ENCODE measurements at places on chromosomes 7 and 10.

DNA sequence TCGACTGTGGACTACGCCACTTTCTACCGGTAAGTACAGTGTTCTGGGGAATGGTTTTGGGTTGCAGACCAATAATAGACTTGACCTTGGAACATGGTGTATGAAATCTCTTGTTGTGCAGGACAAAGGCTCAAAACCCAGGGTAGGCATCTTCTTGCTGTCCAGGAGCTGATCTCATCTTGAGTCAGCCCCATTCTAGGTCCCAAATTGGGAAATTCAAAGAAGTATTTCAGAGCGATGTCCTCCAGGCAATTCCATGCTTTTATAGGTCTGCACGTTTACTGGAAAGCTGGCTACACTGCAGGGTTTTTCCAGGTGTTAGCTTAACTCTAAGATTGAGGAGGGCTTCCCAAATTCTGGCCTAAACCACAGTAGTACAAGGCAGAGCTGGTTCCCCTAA lies 180.7 kb downstream of the BMPER start:
- DNase-seq = no peak

GRCh38 chr10:63409465-63410027 lies 56.2 kb downstream of the JMJD1C start:
- DNase-seq = no peak

- no peak for DNase-seq
Observed at GRCh38 chr10:11407939-11408338, 203.5 kb downstream of the USP6NL start.

DNA sequence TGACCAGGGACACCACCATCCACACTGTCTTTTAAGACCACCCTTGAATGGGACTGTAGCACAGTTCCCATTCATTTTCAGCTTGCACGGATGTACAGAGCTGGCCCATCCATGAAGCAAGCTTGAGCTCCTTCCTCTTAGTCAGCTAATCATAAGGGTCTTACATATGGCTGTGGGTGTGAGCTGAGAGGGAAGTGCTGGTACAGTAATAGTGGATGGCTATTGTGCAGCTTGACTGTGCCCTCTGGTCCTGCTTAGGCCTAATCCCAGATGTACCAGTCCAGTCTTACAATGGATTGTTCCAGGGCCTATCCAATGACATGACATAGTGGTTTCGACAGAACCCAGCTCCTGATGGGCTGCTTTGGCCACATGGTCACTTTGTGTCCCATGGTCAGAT lies 96.9 kb upstream of the ZNF438 start:
- DNase-seq = no peak

DNA sequence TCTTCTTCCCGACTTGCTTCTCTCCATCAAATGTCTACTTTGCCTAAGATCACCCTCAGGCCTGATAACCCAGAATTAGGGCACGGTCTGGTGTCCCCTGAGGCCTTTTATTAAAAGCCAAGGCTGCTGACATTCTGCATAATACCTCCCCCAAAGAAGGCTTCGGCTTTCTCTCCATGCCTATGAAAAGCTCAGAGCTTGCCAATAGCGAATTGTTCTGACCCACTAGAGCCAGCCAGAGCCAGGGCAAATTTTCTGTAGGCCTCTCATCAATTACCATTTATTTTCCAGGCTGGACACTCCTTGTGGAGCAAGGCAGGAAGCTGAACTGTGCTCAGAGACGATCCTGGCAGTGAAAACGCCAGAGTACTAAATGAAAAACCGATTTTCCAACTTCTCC lies 64.3 kb upstream of the ADRB1 start:
- no peak for DNase-seq

GRCh38 chr7:5232874-5233273 lies 42.8 kb downstream of the WIPI2 start:
- no peak for DNase-seq

DNA sequence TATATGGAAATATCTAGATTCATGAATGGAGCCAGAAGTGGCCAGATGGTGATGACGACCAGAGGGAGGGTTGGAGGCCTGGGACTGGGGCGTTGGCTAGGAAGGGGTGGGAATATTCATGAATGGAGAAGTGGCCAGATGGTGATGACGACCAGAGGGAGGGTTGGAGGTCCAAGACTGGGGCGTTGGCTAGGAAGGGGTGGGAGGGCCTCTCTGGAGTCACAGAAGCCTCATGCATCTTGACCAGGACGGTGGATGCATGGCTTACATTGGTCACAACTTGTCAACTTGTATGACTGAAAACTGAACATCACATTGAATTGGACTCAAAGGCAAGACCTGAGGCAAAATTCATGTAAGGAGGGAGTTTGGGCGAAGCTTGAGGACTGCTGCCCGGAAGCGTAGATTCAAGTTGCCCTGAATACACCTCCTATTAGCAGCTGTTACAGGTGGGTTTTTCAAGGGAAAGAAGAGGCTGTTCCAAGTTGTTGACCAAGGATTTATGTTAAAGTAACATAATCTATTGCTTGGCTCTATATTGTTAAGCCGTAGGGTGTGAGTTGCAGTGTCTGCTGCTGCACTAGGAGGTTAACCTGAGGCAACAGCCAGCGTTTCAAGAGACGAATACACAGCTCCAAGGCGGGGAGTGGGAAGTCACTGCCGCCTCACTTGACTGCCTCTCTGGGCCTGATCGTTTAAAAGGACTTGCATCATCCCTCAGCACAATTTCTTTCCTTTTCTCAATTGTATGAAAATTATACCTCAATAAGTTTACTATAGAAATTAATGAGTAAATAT lies 55.1 kb upstream of the FAM20C start:
- DNase-seq = no peak

DNA sequence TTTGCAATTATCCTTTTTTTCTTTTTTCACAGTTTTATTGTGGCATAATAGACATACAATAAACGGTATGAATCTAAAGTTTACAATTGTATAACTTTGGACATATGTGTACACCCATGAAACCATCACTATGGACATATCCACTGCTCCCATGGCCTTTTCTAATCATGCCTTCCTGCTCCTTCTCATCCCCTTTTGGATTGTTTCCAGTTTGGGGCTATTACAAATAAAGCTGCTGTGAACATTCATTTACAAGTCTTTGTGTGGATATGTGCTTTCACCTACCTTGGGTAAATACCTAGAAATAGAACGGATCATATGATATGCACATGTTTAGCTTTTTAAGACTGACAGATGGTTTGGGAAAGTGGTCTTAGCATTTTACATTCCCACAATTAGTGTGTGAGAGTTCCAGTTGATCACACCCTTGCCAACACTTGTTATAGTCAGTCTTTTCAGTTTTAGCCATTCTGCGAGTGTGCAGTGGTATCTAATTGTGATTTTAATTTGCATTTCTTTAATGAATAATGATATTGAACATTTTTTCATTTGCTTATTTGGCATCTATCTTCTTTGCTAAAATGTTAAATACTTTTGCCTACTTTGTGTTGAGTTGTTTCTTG lies 120.9 kb upstream of the KAT6B start:
- DNase-seq = no peak

GRCh38 chr7:135152442-135152841 lies 4.6 kb downstream of the TMEM140 start:
- no peak for DNase-seq

DNA sequence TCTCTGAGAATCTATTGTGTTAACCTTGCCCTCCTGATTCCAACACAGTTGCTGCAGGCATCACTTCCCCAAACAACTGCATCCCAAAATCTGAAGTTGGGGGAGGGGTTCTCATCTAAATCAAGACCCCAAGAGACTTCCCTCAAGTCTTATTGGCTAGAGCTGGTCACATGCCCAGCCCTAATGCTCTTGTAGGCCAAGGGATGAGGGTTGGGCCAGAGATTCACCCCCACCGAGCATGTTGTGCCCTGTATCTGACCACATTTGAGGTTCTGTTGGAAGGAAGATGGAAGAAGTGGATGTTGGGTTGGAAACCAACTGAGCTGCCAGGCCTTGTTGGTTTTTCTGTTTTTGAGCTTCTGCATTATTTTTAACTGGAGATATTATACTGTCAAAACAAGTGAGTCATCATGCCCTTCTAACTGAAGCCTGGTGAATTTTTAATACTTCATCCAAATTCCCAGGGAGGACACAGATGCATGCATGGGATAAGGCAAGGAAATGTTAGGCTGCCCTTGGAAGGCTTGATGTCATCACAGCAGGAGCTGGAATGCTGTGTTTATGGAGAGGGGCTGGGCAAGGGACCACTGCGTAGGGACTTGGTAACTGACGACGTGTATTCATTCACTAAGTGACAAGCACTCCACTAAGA lies 68.6 kb upstream of the CACUL1 start:
- DNase-seq = no peak

DNA sequence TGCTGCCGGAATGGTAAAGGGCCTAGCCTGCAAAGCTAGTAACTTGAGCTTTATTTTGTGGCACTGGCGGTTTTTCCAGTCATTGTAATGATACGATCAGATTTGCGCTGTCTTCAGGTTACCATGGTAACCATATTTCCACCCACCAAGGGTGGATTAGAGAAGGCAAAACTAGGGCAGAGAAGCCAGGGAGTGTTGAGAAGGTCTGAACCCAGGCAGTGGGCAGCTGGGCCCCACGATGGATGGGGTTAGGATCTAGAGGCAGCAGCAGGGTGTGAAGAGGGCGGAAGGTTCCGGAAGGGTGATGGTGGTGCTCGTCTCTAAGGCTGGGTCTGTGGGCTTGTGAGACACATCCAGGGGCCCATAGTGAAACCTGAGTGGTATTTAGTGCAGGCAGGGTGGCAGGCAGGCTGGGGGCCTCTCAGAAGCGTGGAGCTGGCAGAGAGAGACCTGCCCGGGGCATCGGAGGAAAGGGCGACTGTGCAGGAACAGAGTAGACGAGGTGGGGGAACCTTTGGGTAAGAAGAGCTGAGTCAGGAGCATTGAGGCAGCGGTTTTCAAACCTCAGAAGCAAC lies 87.9 kb upstream of the GTF2I start:
- no peak for DNase-seq

DNA sequence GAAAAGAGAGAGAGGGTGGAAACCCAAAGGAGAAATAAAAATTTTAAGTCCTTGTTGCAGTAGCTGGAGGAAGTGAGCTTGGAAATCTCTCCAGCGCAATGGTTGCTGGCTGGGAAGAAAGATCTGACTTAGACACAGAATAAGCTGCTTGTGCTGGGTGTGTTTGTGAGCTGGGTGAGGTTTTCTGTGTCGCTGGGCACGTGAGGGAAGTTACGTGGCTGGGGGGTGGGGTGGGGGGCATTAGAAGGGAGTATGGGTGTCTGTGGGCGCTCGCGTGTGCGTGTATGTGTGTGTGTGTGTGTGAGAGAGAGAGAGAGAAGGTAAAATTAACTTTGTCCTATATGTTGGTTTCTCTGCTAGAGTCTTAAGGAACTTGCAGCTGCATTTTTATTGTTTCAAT lies 11.6 kb downstream of the TCF7L2 start:
- no peak for DNase-seq

- DNase-seq = no peak
Observed at GRCh38 chr10:44993226-44993921, 7.3 kb upstream of the ZNF22 start.

- no peak for DNase-seq
Observed at GRCh38 chr7:47266131-47266706, 315.7 kb downstream of the TNS3 start.

DNA sequence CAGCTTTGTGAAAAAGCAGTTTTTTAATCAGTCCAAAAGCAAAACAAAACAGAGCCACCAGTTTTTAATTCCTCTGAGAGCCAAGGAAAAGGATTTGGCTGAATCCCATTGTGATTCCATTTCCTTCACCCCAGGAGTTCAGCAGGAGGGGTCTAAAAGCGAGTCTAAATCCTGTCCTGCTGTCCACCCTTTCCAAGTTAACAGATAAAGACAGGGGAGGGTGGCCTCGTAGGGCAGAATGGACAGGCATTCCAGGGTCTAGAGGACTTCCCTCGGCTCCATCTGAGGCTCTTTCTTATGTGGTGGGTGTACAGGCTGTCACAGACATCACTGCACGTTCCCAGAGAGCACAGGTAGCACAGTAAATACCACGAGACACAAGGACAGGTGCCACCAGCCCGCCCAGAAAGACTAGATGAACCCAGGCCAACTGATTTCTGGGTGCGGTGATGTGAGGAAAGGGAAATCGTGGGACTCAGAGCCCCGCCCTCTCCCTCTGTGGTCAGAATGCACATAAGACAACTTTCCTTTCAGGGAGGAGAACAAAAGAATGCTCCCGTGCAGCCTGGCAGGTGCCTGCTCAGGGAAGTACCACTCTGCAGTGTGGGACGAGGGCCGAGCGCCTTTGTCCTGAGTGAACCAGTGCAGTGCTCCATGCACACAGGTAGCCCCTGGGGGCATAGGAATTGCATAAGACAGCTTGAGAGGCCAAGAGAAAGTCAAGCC lies 119.7 kb downstream of the ABLIM1 start:
- peak; percentile 33 for DNase-seq

- no peak for DNase-seq
Observed at GRCh38 chr10:14569274-14570060, 205.2 kb downstream of the FAM107B start.

- DNase-seq = no peak
Observed at GRCh38 chr10:6158276-6158675, 44.5 kb upstream of the PFKFB3 start.

DNA sequence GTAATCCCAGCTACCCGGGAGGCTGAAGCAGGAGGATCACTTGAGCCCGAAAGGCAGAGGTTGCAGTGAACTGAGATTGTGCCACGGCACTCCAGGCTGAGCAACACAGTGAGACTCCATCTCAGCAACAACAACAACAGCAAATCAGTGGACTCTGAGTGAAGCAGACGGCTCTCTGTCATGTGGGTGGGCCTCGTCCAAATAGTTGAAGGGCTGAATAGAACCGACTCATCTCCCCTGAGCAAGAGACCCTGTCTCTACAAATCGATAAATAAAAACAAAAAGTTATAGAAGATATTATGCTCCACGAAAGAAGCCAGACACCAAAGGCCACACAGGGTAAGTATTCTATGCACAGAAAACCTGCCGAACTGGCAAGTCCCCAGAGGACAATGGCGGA lies 45.9 kb downstream of the UNCX start:
- no peak for DNase-seq

DNA sequence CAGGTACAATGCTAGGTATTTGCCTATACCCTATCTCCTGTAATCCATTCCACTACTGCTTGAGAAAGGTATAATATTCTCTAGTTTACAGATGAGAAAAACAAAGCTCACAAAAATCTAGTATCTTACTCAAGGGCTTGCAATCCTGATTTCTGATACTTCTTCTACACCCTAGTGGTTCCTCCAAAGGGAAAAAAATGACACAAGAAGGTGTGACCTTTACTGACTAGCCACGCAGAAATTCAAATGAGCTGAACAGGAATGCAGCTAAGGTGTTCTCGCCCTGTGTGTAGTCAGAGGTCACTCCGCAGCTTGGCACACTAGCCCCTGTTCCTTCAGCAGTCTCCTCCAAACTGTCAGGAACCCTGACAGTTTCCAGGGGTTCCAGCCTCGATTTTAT lies 59.5 kb upstream of the TM9SF3 start:
- DNase-seq = no peak

Data from activated T-helper 1 cell treated with Interleukin-2 at 50 U/mL for 16 hours (primary cell).